ENCODE measurements at places on chromosomes 2 and 18.
A peak's percentile ranks its signal among the peaks of the same experiment; 100 is the strongest.

DNA sequence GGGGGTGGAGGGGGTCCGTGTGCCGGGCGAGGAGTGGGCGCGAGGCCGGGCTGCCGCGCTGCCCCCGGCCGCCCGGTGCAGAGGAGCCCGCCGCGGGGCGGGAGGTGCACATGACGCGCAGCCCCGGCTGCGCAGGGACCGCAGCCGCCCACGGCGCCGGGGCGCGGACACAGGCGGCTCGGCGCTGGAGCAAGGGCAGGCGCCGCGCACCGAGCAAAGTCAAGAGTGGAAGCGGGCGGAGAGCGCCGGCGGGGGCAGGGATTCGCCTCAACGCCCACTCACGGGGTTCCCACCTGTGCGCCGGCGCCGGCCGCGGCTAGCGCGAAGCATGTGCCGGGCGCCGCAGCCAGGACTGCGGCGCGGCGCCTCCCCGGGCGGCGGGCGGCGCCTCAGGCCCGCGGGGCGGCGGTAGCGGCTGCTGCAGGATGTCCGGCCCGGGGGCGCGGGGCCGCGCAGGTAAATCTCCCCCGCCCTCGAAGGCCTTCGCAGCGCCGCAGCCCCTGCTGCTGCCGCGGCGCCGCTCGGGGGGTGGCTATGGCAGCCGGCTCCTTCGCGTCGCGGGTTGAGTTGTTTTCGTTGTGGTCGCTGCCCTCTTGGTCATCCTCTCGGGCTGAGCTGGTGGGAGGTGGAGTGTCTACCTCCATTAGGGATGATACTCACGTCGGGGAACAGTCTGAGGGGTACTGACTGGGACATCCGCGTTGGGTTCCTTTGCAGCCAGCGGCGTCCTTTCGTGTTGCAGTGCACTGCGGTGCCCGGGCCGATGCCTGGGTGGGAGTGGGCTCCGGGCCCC is 216.3 kb upstream of the DTNA start:
- DNase-seq: no peak

DNA sequence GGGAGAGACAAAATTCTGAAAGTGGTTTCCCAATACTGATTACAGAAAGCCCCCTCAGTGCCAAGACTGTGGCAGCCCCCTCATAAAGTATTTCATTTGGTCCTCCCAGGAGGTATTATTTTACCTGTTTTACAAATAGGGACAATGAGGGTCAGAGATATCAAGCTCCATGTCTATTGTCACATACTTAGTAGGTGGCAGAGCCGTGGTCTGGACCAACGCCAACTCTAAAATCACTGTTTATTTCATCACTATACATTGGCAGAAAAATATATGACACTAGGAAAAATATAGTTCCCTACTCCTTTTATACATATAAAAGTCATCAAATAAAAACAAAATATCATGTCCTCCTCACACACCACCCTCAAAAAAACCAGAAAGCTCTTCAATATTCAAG is 68.6 kb downstream of the DHRS9 start:
- DNase-seq: no peak

DNA sequence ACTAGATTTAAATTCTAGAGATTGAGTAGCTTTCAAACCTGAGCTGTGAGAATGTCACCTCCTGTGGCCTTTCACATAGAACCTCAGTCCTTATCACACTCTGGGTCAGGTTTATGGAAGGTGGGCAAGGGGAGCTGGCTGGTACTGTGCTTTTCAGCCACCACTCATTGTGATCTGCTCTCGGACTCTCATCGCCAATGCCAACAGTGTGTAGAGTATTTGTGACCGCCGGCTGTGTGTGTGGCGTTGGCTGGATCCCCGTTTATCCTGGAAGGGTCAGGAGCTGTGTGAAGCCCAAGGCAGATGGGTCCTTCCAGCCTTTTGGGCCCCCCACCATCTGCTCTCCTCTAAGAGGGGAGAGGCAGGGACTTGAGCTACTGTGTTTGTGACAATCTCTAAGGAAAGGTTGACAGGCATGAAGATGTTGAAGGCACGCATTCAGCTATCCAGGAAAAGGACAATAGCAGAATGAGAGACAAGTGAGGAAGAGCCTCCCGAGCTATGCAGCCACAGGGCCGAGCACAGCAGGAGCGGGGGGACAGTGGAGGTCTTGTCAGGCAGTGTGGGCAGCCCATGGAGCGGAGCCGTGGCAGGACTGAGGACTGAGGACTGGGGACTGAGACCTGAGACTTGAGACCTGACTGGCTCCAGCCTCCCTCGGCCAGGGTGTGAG is 107.1 kb upstream of the TPO start:
- no peak for DNase-seq

DNA sequence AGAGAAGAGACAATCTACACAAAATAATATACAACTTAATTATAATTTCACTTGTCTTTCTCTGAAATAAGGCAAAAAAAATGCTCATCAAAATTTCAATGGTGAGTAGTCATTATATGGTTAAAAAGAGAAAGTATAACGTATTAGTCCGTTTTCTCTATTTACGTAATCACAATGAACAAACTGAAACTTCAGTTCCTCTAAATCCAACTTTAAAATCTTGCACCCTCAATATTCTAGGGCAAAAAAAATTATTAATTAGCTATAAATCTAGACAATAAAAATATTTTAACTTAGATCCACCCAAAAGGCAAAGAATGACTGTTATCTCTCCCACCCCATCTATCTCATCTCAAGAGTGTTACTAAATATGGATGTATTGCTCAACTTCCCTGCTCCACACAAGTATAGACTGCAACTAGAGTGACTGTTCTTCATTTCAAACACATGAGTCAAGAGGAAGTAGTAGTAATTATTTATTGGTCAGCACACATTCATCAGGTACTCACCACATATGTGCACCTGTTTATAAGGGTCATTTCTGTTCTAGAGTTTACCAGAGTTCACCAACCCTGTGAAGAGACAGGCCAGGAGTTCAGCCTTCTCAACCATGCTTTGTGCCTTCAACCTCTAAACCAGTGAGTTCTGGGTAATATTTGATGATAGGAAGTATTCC is 36.4 kb downstream of the STK39 start:
- DNase-seq: no peak

DNA sequence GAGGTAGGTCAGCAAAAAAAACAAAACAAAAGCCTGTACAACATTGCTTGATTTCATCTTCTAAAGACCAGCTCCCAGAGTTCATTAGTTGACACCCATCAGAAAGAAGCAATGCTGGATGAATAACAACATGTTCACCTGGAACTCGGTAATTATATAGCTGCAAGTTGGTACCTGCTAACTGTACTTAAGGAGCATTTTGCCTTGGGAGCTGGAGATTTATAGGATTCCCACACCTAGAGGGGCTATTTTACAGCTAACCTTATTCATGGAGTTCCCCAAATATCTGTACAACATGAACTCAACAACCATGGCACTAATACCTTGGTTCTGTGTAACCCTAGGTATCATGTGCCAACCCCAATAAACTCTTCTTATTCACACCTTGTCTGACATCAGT is 281.1 kb upstream of the NCKAP5 start:
- no peak for DNase-seq

GRCh38 chr18:62249478-62250097 is 62.5 kb downstream of the RELCH start:
- peak; percentile 41 for DNase-seq

DNA sequence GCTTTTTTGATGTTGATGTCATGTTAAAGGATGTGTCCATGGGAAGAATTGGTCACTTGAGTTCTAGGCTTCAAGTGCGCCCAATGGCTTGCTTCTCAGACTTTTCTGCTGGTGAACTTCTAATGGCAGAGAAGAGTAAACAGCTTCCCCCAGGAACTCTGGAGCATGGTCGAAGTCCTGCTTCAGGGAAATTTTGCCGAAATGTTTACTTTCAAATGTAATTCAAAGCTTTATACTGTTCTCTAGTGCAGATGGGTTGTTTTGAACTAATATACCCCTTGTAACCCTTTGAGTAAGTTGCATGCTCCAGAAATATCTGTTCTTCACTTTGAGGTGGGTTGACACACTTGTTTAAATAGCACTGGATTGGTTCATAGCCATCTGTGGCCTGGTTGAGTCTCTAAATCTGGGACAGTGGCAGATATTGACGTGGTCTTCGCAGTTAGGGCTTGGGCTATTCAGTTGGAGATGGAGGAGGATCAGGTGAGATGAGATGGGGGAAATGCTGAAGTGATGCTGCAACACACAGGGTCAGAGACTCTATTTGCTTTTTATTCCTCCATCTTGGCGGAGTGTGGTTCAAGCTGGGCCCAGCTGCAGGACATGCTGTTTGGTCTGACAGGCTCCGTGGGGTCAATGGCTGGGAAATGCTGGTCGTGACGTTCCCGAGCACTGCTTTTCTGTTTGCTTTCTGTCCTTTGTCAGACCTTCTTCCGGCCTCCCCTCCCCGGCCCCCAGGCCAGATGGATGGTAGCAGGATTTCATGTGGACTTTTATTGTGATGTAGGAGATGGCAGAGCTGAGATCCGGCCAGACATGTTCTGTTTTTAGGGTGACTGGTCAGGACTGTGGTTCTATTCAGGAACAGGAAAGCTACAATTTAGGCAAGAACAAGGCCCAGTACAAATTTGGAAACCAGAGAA is 35.9 kb downstream of the MYO1B start:
- no peak for DNase-seq

DNA sequence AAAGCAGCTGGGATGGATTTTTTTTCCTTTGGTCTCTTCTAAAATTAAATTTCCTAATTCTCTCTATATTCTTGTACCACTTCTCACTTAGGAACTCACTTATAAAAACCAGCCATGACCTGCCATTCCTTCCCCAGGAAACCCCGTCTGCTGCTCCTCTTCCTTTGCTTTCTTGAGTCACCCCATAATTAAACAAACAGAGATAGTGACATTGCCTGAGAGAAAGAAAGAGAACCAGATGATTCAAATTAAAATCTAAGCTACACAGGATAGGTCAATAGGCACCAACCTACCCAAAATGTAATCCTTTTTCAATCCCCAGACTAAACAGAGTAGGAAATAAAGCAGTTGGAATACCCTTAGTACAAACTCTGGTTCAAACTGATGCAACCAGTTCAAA is 9.7 kb downstream of the STK39 start:
- no peak for DNase-seq

Measured in activated T-cell treated with anti-CD3 and anti-CD28 coated beads for 48 hours (primary cell).